ENCODE measurements at places on chromosomes 2 and 18.

DNA sequence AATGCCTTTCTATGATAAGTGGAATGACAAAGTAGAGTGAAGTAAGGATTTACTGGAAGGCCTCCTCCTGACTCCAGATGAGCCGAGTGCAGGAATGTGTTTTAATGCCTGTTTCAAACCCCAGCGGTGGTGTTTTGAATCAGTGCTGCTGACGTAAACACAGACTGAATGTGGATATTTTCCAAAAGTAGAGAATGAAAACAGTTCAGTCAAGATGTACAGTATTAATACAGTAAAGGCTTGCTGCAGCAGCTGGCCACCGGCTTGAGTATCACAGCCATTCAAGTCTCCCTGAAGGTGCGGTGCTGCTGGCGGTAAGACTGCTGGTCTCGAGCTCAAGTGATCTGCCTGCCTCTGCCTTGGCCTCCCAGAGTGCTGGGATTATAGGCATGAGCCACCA is 46.7 kb downstream of the ARHGAP28 start:
- no peak for DNase-seq

GRCh38 chr2:71962911-71963694 is 184.6 kb downstream of the CYP26B1 start:
- DNase-seq: no peak

- no peak for DNase-seq
Measured at GRCh38 chr2:12296915-12297314, 419.8 kb upstream of the TRIB2 start.

DNA sequence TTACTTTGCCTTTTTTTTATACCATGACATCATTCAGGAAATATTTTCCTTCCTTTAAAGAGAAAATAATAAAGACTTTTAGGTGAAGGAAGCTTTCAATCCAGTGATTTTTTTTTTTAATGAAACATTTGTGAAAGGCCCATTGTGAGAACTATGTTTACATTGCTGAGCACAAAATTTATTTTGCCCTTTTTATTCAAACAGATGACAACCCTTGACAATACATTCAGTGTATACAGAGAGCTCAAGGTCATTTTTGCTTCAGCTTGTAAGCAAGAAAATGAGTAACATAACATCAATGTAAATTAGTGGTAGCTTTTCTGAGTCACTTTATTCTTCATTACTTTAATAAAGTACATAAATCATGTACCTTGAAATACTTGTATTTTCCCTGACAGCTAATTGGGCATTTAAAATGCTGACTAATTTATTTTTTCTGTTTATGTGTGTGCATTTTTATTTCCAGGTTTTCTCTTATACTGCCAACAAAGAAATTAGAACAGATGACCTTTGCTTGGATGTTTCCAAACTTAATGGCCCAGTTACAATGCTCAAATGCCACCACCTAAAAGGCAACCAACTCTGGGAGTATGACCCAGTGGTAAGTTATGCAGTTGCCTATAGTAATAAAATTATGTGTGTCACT is 121.6 kb downstream of the GALNT1 start:
- no peak for DNase-seq

DNA sequence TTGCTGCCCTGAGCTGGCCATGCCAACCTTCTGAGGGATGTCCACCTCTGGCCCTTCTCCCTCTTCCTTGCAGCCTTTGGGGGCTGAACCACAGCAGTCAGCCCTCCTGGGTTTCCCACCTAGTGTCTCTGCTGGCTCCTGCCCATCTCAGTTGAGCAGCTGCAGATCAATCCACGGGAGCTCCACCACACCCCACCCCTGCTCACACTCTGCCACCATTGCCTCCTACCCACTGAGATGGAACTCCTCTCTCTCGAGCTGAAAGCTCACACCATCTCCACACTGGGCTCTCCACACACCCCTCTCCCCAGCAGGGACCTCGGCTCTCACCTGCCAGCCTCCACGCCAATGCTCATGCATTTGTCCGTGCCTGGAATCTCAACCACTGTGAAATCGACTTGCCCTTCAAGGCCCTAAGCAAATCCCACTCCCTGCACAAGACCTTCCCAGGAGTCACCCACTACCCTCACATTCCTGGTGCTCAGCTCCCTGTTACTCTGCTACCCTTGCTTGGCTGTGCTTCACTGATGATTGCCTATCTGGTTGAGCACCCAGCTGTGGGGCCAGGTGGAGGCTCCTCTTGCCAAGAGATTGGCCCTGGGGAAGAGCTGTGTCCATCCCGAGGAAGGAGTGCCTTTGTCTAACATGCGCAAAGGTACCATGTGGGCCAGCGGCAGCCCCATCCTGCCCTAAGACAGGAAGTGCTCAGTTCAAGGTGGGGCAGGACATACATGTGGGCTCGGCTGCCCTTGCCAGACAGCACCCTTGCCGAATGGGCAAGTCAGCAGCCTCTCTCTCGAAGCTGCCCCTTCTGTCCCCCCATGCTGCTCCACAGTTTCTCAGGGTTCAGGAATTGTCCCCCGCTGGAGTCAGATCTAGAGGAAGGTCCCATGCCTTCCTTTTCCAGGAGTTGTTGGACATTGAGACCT is 208.7 kb downstream of the CYP26B1 start:
- DNase-seq: no peak

Data from left lung (tissue), 14 donors.